ENCODE measurements at places on chromosomes 2 and 18.

DNA sequence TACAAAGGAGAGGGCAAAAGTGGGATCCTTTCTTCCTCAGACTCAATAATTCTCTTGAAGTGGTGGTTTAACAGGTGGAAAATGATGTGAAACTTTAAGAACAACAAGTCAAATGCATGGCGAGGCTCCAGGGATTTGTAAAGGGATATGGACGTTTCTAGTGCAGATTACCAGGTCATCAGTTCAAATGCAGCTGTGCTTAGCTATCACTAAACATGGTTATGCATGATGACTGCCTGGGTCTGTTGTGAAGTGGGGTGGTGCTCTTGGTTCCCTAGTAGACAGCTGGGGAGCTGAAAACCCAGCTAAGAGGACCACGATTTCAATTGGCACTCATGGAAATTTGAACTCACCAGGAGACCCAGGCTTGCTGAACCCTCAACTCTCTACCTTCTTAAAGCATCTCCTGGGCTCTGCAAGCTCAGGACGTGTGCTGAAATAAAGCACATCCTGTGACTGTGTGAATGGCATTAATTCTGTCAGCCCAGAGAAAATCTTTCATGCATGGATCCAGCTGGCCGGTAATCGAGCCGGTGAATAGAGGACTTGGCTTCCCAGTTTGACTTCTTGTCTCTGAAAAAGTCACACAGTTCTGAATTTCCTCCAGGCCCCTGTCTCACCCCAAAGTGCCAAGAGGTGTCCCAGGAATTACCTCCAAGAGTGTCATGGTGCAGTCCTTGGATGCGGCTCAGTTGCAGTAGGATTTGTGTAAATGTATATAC is 146.1 kb downstream of the MTX2 start:
- DNase-seq: no peak

DNA sequence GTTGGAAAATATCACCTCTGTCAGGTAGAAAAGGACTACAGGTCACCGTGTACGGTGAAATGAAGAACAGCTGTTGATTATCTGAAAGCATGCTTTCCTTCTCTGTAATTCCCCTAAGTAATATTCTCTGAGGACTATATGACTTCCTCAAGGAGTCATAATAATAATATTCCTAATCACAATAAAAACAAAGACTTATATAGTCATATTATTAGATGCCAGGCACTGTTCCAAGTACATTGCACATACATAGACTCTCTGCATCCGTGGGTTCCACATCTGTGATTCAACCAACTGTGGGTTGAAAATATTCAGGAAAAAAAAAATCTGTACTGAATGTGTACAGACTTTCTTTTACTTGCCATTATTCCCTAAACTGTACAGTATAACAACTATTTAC is 512.4 kb upstream of the ID2 start:
- no peak for DNase-seq

DNA sequence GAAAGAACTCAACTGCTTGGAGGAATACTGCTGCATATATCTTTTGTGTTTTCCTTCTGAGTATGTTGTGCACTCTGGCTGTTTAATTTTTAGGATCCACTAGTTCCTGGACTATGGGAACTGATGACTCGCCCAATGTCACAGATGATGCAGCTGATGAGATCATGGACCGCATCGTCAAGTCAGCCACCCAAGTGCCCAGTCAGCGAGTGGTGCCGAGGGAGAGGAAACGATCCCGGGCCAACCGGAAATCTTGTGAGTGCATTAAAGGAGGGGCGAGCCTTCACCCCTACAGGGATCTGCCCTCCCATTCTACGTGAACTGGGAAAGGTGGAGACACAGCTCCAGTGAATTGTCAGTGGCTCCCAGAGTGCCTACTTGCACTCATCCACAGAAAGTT is 59.6 kb downstream of the TPGS2 start:
- no peak for DNase-seq

DNA sequence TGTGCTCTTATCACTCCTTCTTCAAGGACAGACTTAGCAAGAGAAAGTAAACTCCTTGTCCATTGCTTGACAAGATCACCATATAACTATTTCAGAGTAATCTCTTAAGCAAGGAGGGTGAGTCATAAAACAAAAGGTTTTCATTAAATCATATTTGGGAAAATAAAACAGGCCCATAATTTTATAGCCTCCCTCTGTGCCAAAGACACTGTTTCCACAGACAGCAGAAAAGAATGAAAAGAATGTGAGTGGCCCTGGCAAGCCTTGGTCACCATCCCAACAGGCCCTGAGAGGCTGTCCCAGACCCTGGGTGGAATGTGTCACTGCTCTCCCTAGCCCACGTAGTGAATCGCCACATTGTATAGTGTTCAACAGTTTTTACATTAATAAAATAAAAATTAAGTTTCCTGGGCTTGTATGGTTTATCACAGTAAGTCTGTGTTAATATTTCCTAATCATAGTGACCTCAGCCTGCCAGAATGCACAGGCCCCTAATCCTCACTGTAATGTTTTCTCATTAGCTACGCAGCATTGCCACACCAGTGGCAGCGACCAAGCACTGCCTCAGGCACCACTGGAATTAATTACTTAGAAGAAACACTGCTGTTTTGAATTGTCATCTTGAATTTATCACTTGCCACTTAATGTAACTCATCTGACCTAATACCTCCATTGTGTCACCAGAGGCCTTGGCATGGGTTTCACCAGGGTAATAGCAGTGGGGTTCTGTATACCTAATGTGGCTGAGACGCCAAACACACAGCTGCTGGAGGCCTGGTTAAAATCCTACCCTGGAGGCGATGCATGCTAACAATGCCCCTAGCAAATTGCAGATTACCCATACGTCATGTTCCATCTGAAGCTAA is 401.9 kb downstream of the LNPK start:
- no peak for DNase-seq

DNA sequence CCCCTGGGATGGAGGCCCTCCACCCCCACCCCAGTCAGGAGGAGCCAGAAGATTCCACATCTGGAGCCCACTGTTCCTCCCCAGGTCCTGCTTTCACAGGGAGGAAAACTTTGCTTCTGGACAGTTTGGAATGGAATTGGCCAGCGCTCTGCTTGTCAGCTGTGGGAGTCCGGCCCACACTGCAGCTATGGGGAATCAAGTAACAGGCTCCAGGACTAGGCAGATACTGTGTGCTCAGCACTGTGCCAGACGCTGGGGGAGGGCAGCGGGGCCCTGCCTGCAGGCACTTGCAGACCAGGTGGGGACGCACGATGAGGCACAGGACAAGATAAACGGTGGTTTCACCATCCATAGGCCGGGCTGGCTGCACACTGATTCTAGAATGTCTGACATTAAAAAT is 114.0 kb downstream of the STPG4 start:
- DNase-seq: no peak
